ENCODE measurements at places on chromosomes 16 and 17.
A peak's percentile ranks its signal among the peaks of the same experiment; 100 is the strongest.

DNA sequence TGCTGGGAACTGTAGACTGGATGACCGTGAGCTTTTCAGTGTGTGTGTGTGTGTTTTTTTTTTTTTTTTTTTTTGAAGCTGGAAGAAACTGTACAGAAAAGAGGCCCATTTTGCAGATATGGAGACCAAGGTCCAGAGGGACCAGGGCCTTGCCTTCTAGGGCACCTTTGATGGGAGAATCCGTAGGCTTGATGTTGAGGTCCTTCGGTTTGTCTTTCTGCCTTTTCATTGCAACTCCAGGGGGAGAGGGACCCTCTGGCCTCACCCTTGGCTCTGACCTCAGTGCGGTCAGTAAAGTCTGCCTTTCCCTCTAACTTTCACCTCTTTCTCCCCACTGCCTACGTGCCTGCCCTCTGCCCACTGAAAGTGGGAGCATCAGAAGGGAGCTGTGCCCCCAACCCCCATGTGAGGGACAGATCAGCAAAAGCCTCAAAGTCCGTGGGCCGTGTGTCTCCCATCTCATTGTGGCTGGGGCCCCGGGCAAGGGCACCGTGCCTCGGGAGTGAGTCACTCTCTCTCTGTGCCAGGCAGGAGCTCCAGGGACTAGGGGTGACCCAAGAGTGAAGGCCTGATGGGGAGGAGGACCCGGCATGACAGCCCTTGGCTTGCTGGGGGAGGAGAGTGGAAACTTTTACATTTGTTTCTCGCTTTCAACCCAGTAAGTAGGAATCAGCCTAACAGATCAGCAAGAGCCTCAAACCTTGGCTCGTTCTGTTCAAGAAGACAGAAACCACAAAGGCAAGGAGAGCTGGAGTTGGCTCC is 123.6 kb downstream of the CMIP start:
- peak; percentile 65 for DNase-seq

GRCh38 chr17:76382351-76382802 is 2.0 kb upstream of the SPHK1 start:
- no peak for DNase-seq

GRCh38 chr16:50719401-50720337 is 22.2 kb upstream of the CYLD start:
- DNase-seq = no peak

DNA sequence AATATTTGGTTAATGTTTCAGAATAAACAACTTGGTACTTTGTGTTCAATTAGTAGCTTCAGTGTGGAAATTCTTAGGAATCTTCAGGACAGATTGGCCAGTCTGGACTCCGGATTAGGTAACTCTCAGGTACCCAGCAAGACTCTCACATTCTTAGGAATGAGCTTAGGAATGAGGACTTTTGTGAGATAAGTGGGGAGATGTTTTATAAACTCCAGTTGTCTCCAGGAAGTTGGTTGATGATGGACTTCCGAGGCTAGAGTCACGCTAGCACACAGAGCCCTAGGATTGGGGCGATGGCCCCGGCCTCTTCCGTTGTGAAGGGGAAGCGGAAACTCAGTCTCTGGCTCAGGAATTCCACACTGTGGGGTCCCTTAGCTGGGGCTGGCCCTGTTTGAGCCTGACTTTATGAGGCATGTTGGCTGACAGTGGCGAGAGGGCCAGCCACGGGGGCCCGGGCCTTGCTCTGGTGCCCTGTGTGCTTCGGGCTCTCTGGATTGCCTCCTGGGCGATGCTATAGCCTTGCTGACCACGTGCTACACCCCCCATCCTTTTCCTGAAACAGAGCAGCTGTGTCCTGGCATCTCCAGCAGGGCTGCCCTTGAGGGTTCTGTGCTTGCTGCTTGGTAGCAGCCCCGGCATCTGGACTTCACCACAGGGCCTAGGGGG is 32.4 kb downstream of the RAB11FIP3 start:
- no peak for DNase-seq

GRCh38 chr17:51118330-51119195 is 2.1 kb downstream of the SPAG9 start:
- DNase-seq = no peak

GRCh38 chr17:67145183-67145805 is 99.7 kb downstream of the HELZ start:
- DNase-seq = no peak

- no peak for DNase-seq
Observed at GRCh38 chr17:13273806-13274205, 256.0 kb upstream of the ELAC2 start.
